Activated CD4-positive, CD25-positive, alpha-beta regulatory T cell (primary cell): ENCODE measurements at places on chromosomes 4 and X.

- no peak for DNase-seq
Measured at GRCh38 chrX:123084797-123085196, 99.3 kb upstream of the GRIA3 start.

GRCh38 chr4:3367866-3368265 is 73.9 kb upstream of the HGFAC start:
- no peak for DNase-seq

DNA sequence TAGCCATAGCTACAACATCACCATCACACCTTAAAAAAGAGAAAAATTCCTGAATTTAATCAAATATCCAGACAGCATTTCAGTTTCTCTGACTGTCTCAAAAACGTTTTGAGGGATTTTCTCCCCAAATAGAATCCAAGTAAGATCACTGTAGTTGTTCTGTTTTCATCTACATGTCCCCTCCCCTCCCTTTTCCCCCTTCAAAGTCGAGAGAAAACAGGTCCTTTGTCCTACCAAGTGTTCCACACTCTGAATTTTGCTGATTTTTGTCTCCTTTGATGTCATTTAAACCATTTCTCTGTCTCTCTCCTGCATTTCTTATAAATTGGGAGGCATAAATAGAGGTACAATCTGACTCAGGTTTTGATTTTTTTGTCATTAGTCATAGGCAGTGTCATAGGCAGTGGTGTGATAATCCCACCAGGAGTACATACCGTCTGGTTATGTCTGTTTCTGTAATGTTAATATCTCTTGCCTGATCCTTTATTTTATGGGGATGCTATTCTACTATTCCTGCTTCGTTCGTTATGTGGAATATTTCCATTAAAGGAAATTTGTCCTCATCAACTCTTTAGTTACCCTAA is 348.6 kb downstream of the PTTG2 start:
- no peak for DNase-seq

GRCh38 chrX:76550016-76550415 is 122.5 kb downstream of the MAGEE1 start:
- DNase-seq: no peak

DNA sequence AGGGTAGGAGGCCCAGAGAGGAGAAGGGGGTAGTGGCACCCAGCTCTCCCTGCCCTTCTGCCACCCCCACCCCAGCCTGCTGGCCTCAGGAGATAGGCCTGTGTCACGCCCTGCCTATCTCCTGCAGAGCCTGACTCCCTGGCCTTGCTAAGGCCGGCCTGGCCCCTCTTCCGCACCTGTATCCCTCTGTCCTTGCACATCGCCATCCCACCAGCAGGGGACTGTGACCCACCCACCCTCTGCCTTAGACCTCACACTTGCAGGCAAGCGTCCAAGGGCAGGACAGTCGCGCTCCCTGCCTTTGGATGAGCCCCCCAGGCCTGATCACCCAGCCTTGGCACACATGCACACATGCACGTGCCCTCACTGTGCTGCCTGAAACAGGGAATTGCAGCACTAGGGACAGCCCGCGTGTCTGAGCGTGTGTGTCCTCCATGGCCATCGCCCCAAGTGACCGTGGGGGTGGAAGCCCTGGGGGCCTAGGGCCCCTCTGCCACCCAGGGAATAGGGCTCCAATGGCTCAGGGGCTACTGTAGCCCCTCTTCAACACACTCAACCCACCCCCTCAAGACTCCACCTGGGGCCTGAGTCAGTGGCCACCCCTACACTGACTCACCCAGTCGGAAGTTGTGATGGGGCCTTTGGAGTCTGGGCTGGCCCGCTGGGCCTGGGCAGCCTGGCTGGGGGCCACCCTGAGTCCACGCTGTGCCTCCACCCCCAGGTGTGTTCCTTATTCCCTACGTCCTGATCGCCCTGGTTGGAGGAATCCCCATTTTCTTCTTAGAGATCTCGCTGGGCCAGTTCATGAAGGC is 2.1 kb downstream of the SLC6A8 start:
- no peak for DNase-seq

DNA sequence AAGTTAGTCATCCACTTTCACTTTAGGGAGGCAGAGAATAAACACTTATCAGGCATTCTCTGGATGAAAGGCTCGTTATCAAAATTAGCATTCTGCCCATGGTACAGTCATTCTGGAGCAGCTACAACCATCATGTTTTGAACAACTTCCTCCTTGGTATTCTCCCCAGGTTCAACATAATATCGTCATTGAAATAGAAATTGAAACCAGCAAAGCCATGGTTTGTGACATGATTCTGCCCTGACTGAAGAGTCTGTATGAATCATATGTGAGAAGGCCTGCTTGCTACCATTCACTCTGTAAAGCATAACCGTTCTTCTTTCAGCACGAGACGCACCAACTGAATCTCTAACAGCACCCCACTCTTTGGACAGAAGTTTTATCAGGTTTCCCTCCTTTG is 127.5 kb upstream of the RADX start:
- DNase-seq: no peak

DNA sequence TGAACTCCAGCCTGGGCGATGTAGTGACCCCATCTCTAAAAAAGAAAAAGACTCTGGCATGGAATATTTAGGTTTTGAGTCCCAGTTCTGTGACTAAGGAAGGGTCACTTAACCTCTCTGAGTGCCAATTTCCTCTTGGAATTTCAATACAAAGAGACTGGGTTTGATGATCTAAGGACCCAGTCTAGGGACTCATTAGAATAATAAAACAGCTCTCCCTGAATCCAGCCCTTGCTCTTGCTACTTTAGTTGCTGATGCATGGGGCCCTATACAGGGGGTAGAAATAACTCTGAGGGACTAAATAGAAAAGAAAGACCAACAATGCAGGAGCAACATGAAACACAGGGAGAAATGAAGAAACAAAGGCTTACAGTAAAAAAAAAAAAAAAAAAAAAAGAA is 12.6 kb downstream of the C4orf54 start:
- DNase-seq: no peak

GRCh38 chr4:76197971-76198410 is 15.6 kb downstream of the SCARB2 start:
- no peak for DNase-seq

- DNase-seq: no peak
Measured at GRCh38 chr4:137688651-137689050, 156.4 kb upstream of the PCDH18 start.

DNA sequence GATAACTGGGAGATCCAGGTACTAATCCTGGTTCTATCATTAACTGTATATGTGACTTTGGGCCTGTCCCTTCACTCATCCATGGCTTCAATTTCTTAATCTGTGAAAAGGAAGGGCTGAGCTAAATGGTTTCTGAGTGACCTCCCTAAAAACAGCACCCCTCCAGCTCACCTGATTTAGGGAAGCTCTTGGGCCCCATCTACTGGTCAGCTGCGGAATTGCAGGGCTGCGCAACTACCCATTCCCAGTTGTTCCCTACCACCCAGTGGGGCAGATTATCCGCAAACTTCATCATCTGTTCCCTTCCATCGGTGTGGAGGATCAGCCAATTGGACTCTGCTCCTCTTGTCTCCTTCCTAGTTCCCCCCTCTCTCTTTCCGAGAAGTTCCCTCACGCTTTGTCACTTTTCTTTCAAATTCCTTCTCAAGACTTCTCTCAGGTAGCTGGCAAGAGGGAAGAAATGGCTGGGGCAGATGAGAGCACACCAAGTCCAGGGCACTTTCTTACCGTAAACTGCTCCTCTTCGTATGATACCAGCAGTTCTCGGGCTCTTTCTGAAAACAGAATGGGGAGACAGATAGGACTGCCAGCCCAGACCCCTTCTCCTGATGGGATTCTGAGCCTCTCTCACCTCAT is 5.8 kb downstream of the LAS1L start:
- DNase-seq: peak; percentile 15

- no peak for DNase-seq
Measured at GRCh38 chrX:56281789-56282188, 49.6 kb downstream of the KLF8 start.
